ENCODE measurements at places on chromosomes 4 and X.

DNA sequence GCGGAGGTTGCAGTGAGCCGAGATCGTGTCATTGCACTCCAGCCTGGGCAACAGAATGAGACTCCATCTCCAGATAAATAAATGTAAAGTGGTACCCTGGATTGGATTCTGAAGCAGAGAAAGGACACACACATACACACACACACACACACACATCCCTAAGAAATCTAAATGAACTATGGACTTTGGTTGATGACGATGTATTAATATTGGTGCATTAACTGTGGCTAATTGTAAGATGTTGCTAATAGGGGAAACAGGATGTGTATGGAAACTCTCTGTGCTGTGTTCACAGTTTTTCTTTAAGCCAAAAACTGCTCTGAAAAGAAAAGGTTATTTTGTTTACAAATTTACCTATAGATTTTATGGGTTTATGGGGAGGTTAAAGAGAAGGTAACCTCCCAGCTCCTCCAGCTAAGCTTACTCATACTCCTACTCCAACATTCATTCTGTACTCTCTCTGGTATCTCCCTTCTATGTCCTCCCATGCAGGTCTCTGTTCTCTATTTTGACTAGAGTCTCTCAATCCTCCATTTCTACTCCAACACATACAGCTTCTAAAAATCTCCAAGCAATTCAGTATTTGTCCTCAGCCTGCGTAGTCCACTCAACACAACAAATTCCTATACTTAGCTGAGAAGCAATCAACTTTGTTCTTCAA, 46.5 kb upstream of the RELL1 start:
- DNase-seq: no peak

DNA sequence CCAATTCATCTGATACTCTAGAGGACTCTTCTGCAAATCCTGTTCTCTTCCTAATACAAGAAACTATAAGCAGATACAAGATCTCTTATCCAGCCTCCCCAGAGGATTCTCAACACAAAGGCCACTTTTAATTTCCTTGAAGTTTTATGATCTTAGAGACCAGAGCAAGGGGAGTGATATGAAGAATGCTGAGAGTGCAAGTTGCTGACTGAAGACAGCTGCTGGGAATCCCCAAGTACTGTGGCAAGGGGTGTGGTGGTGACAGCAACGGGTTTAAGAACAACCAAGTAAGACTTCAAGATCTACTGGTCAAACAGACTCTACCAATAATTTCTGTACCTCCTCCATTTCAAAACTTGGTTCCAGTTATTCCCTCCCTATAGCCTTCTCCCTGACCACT, 7.0 kb downstream of the AMMECR1 start:
- no peak for DNase-seq

DNA sequence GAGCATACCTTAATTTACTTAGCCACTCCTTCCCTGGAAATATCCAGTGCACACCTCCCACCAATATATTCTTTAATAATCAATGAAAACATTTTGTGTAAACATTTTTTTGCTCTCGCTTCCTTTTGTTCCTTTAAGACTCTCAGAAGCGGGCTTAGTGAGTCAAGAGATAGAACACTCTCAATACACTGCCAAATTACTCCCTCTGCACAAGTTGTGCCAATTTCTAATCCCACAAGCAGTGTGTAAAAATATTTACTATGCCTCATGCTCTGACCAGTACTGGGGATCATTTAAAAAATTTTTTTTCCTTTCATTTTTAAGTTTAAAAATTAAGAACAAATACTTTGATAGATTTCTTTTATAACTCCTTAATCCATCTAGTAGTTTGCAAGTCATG, 5.1 kb downstream of the MORF4L2 start:
- no peak for DNase-seq

DNA sequence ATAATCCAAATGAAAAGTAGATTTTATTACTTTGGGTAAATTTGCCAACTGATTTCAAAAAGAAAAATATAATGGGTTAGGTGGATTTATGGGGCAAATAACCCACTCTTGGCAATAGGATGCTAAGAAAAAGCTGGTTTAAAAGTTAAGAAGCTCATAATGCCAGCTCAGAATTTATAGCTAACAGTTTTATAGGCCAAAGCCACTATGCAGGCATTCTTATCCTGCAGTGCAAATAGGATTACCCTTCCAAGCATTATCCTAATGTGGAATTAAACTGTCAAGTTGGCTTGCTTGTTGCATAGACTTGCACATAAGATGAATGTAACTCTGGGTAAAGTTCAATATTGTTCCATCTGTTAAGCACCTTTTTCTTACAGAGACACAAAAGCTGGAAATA, 703.0 kb downstream of the PCDH18 start:
- no peak for DNase-seq

- DNase-seq: no peak
Observed at GRCh38 chr4:32574803-32575202, 1854.6 kb downstream of the PCDH7 start.

DNA sequence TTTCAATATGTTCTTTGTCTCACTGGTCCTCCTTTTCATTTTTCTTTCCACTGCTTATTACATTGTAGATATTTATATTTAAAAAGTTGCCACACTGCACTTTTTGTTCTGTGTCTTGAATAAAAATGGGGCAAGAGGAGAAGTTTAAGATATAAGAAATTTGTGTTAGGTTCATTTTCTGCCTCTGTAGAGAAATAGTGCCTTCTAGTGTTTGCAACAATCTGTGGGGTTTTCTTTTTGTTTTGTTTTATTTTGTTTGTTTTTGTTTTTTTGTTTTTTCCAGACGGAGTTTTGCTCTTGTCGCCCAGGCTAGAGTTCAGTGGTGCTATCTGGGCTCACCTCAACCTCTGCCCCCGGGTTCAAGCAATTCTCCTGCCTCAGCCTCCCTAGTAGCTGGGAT, 20.1 kb upstream of the SMIM14 start:
- DNase-seq: no peak

GRCh38 chr4:67912080-67912479, 28.3 kb upstream of the TMPRSS11D start:
- DNase-seq: no peak

GRCh38 chrX:70033348-70034051, 16.2 kb downstream of the AWAT2 start:
- DNase-seq: no peak

DNA sequence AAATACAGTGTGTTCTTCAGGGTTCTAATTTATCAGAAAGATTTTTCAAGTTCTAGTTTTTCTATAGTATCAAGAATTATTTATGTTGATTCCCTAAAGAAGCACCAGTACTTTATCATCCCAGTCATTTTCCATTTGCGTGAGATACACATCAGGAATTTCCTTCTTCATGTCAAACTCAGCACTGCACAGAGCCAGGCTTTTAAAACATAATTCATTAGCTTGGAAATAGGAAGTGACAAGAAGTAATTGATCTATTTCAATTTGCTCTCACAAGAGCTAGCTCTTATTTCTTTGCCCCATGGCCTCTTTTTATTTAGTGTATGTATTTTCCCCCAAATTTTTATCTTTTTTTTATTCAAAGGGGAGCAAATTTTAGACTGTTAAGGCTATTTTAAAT, 13.0 kb upstream of the SLC10A4 start:
- DNase-seq: no peak

DNA sequence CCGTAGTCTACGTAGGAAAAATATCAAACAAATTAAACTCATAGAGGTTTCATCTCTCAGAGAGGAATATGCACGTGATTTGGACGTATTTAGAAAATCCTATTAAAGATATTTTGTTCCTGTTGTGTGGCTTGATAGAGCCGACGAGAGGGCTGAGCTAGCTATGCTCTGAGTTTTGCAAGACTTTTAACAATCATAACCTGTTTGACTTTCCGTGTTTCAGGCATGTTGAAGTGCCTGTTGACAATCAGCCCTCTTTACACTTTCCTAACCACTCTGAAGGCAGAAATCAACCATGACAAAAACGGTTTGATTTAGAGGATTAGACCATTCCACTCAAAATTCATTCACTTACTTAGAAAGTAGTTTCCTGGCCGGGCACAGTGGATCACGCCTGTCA, 297.3 kb downstream of the ASMT start:
- no peak for DNase-seq

- DNase-seq: no peak
Observed at GRCh38 chr4:156778606-156779005, 193.0 kb downstream of the PDGFC start.

DNA sequence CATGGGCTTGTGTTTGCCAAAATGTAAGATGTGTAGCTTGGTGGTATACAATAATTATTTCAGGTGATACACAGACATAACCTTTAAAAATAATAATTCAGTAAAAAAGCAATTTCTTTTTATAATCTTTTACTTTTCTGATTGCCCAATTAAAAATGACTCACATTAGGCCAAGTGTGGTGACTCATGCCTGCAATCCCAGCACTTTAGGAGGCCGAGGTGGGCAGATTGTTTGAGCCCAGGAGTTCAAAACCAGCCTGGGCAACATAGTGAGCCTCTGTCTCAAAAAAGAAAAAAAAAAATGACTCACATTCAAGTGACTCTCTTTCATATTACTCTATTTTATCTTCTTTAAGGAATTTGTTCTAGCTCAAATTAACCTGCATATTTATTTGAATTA, 449.4 kb upstream of the HTR2C start:
- no peak for DNase-seq

- DNase-seq: no peak
Observed at GRCh38 chr4:177092807-177093206, 216.9 kb upstream of the NEIL3 start.

GRCh38 chr4:100948911-100949310, 398.4 kb downstream of the PPP3CA start:
- DNase-seq: no peak

DNA sequence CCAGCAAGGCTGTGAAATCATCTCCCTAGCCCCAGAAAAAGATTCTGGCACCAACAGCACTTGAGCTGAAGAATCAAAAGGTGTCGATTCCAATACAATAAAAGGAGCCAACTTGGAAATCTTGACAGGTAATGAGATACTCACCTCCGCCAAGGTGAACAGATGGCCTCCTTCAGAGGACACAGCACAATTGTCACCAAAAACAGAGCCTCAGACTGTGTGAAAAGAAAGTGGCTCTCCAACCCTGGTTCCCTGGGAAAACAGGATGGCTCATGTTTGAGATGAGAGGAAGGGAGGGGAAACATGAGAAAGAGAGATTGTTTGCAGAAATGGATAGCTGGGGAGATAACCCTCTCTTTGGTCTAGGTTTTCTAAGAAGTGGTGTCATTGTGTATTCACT, 168.9 kb downstream of the HS3ST1 start:
- DNase-seq: no peak

GRCh38 chr4:1053080-1053661, 41.7 kb downstream of the FGFRL1 start:
- peak; percentile 81 for DNase-seq

DNA sequence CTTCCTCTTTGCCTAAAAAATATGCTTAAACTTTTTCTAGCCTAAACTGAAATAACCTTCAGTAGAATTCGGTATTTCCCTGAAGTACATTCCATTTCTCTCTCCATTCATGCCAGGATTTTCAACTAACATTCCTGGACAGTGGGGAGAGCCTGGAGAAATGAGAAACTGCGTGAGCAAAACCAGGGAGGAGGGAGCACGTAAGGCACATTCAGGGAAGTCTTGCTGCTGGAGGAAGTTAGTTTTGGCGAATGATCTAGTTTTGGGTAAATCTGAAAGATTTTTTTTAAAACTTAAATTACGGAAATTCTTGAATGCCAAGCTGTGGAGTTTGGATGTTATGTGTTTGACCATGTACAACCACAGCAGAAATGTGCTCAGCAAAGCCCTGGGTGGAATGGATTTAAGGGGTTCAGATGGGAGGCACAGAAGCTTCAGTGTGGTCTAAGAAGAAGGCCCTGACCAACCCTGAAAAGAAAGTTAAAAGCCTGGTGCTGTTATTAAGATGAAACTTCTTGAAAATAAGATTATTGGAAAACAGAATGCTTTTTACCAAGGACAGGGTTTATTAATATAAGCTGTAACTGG, 347.8 kb downstream of the ANK2 start:
- DNase-seq: no peak

- DNase-seq: no peak
Observed at GRCh38 chr4:143291314-143291713, 45.4 kb upstream of the GAB1 start.

- DNase-seq: peak; percentile 72
Observed at GRCh38 chr4:107380836-107381438, 339.1 kb downstream of the PAPSS1 start.

GRCh38 chrX:130468395-130468923, 66.7 kb downstream of the RBMX2 start:
- DNase-seq: no peak

DNA sequence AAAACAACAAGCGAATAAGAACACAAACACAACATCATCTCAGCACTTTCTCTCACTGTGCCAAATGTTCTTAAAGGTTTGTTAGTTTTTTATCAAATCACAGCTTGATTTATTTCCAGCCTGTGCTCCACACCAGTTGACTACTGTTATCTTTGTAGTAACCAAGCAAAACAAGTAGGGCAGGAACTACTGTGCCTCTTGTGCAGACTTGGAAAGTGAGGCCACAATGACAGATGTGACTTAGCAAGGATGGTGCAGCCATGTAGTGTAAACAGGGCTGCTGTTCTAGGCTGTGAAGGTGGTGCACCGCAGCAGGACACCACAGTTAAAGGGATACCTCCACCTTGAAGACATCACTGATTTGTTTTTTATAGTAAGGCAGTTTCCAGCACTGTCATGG, 170.0 kb downstream of the IL1RAPL1 start:
- DNase-seq: no peak

- no peak for DNase-seq
Observed at GRCh38 chr4:38092701-38093100, 132.5 kb downstream of the PTTG2 start.

DNA sequence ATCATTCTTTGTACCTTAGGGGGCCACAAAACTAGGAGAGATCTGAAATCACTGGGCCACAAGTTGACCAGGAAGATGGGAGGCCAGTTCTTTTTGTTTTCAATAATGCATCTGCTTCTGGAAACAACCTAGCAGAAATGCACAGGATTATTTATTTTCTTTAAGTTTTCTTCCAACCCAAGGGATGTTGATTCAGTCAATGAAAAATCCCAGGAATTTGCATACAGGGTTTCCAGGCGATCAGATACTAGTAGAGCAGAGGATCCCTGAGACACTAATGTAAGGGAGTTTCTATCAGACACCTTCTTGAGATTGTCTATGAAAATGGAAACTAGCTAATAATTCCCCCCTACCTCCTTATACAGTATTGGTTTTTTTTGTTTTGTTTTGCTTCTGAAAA, 7.4 kb downstream of the ATOH1 start:
- no peak for DNase-seq

DNA sequence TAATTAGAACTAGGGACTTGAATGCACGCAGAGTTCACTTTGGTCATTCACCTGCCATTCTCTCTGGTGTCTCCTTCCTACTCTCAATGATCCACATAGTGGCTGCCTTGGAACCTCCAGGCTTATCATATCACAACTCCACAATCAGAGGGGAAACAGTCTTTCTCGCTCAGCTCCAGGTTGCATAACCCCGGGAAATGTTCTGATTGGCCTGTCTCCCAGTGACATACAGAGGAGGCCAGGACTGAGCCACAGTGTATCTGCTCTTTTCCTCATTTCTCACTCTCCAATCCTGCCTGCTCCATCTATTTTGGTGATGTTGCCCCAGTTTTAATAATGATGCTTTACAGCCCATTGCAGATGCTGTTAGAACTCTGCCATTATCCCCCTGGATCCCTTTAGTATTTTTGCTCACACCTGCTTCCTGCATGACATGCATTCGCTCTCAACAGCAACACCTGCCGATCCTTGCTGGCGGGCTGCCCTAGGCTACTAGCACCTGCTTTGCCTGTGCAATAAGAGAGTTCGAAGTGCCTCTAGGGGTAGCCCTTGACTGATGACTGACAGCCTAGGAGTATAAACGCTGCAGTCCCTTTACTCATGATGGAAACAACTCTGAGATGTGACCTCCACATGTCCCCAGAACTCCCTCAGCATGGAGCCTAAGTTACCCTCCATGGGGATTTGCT, 211.3 kb upstream of the RPS6KA3 start:
- no peak for DNase-seq

Data from posterior vena cava (tissue), 2 donors.